LHCN-M2 (cell line): ENCODE measurements at places on chromosomes 11 and 22. TPM values are rescaled to one million over a fixed set of nuclear protein-coding genes. Genes with fewer than 3 reads are reported as not detected.
A peak's percentile ranks its signal among the peaks of the same experiment; 100 is the strongest.

MMP27 gene
- total RNA-seq, result not detected in 2 replicates

WBP2NL gene
- not detected in 2 replicates for total RNA-seq

DNA sequence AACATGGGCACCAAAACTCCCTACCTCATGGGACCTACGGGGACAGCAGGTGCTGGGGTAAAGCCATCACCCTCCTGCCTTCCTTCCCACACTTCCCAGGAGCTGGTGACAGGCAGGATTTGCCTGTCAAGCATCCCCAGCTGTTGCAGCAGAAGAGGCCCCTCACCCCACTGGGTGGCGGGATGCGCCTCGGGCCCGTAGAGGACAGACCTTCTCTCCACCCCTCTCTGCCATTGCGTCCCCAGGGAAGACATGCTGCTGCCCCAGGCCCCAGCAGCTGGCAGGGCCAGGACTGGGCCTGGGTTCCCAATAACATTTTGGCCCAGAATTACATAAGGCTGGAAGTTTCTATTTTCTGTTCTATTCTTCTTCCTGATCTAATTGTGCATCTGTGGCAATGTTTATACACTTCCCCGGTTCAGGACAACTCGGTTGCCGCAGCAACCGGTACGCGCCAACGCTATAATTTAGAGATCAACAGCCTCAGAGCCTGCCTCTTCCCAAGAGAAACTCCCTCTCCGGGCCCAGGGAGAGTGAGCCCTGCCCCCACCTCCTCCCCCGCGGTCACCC is 25.4 kb downstream of the KCNJ4 start:
- no peak for DNase-seq

GRCh38 chr22:50477923-50478322 is 3.1 kb upstream of the SBF1 start:
- no peak for DNase-seq

DNA sequence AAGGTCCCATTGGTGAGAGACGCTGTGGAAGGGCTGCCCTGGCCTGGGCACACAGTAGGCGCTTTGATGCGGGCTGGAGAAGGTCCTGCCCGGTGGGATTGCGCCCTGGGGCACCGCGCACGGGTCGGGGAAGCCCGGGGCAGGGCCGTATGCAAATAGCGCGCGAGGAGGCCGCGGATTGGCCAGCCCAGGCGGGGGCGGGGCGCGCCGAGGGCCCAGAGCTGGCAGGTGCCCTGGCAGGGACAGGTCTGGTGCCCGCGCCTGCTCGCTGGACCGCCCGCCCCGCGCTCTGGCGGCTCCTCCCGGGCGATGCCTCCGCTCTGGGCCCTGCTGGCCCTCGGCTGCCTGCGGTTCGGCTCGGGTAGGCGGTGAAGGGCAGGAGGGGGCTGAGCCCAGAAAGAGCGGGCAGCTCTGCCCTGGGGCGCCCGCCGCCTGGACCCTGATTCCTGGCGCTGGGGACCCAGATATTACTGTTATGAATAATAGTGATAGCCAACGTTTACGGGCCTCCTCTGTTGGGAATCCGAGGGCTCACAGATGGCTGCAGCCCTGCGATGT is at the start of gene UPK3A:
Gene UPK3A, plus strand, starts transcription at position 245 of the 558 bp plus-strand sequence. Its CDS starts 65 bp downstream, at position 310.
- no peak for DNase-seq

DNA sequence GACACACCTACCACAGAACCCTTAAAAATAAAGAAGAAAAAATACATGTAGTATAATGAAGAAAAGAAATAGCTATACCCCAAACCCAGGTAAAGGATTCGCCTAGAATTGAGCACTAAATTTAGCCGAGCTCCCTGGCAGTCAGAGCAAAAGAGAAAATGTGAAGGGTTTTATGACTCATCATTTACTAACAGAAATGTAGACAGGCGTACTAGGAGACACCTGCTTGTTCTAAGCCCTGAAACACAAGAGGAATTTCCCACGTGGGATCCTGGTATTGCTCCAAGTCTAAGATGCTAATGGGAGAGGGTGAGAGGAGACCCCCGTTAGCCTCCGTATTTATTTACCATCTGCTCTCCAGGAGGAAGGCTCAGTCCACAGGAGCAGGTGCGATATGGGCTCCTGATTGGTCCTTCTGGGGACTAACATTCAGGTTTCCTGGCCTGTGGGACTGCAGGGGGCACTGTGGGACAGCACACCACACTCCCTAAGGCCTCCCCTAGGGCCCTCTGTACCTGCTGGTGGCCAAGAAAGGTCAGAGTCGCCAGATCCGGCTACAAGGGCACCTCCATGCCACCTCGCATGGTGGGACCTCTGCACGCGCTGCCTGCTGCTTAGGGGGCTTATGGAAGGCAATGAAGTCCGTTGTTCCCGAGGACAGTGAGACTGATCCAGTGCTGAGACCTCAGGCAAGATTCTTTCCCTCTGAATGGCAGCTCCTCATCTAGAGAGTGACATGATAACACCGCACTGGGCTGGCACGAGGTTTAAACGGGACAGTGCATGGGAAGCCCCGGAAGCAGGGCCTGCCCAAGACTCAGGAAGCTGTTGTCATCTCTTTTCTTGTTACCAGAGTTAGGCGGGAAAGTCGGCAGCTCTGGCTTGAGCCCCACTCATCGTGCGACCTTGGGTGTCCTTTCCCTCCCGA is 25.8 kb downstream of the KCNC1 start:
- DNase-seq, result peak; percentile 15

DNA sequence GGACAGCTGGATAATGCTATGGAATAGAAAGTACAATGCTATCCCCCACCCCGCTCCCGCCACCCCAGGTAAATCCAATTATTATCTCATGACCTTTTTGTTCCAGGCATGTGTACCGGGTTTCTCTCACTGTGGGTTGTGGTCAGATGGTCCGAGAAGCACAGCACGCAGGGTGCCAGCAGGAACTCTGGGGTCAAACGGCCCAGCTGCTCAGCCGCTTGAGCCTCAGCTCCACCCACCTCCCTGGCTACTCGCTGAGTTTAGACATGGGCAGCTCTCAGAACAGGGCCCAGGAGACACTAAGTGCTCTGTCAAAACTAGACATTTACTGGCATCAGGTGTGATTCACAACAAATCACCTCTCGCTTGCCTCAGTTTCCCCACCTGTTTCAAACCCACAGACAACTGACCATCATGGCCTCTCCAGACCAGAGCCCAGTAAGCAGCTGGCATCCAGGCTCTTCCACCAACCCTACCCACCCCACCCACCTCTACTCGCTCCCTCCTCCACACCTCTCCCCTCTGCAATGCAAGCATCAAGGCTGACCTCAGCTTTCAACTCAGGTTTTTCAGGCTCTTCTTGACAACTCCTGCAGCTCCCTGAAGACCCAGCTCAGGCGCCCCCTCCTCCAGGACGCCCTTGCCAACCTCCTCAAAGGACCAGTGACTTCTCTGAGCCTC is 13.0 kb upstream of the MFNG start:
- DNase-seq, result peak; percentile 88

GRCh38 chr22:47221840-47222615 is 459.6 kb downstream of the TBC1D22A start:
- no peak for DNase-seq

DNA sequence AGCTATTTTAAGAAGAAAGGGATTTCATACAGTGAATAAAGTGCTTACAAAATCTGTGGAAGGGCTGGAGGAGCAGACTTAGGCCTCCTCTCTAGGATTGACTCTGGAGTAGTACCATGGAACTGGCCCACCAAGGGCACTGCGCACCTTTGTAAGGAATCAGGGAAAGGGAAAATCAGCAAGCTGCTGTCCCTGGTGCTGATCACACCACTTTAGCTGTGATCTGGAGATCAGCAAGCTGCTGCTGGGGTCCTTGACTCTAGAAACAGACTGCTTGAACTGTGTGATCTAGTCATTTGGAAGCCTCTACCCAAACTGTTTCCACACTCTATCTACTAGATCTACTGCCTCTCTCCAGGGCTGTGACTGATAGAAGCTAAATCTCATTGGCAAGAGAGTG is 18.4 kb upstream of the TECTA start:
- peak; percentile 10 for DNase-seq

DNA sequence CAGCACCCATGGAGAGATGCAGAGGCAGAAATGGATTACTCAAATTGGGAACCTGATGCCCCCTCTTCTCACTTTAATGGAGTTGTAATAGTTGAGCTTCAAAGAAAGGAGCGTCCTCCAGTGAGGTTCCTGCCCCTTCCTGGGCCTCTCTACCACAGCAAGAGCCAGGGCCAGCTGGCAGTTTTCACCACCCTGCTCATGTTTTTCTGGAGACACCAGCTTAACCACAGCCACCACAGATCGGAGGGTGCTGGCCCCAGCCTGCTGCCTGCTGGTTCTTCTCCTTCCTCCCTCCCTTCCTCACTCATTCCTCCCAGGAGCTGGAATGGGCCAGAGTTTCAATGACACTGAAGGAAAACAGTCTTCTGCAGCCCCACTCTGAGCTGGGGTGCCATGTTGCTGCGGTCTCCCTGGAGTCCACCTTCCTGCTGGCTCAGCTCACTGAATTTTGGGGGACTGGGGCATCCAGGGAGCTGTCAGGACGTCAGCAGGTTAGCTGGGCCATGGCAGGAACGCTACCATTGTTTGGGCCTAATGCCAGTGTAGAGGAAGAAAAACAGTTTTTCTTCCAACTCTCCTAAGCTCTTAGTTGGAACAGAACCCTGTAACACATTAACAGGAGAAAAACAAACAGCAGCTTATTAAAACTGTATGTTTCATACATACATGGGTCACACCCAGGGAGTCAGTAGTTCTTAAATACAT is 57.7 kb downstream of the TRAF6 start:
- peak; percentile 78 for DNase-seq

DNA sequence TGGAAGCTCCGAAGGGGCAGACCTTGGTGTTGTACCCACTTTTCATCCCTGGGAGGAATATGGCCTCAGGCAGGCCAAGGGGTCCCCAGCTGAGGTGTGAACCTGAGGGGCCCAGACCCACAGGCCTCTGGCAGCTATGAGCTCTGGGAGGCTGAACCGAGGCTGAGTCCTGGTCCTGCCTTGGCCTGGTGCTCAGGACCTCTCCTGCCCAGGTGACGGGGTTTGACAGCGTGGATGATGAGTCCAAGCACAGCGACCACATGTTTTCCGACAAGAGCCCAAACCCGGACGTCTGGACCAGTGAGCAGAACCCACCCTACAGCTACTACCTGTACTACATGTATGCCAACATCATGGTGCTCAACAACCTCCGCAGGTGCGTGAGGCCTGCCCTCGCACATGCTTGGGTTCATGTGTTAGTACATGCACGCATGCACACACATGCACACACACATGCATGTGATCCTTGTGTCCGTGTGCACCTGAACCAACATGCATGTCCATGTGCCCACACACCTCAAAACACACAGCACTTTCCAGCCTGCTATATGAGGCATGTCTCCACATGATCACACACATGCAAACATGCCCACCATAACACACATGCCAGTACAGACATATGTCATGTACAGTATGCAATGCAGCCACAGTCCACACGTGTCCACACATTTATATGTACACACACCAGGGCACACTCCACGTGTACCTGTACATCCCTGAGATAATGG is 40.9 kb downstream of the RNF141 start:
- DNase-seq, result no peak

DNA sequence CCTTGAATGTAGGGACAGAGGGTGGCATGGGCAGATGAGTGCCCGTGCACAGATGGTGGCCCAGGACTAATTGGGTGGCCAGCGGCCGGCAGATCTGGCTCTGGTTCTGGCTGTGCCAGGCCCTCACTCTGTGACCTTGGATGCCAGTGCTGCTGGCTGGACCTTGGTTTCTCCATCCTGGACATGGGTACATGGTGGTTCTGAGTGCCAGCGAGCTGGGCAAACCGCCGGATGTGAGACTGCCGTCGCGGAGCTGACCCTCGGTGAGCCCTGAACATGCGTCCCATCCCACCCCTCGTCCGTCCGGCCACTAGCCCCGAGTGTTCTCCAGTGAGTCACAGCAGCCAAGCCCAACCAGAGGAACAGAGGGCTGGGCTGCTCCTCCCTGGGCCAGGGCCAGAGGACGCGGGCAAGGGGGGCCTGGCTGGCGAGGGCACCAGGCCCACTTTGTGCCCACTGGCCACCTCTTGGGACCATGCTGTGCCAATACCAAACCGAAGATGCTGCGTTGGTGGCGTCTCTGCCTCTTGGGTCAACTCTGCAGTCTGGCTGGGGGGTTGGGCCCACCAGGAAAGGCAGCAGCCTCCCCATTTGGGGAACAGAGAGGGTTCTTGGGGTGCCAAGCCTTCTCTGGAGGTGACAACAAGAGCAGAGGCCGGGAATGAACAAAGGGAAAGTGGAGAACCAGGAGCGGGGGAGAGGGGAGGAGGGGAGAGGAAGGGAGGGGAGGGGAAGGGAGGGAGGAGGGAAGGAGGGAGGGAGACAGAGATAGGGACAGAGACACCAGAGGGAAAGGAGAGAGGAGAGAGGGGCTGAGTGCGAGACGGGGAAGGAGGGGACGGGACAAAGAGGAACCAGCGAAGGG is 10.7 kb downstream of the LSP1 start:
- DNase-seq, result peak; percentile 96

- no peak for DNase-seq
Observed at GRCh38 chr11:35304386-35304775, 115.0 kb downstream of the SLC1A2 start.
